ENCODE measurements at places on chromosomes 3 and 15. TPM values are rescaled to one million over a fixed set of nuclear protein-coding genes. Genes with fewer than 3 reads are reported as not detected.
A peak's percentile ranks its signal among the peaks of the same experiment; 100 is the strongest.

DNA sequence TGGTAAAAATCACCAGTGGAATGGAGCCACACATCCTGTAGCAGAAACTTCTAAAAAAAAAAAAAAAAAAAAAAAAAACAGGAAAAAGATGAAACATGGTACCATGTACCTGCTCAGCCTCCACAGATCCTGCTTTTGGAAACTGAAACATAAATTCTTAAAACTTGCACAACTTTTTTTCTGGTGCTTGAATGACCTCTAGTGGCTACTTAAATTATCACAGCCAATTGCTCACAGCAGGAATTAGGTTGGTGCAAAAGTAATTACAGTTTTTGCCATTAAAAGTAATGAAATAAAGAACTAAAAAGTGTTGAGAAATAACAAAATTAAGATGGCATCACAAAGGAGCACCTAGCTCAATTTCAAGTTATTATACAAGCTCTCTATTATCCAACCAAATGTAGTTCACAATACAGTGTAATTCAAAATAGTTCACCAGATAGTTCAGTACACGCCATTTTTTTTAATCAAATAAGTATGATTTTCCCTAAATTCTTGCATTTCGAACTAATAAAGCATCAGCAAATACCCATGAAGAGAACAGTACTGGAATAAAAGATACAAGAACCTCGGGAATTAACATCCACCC is 80.6 kb downstream of the ULK4 start:
- H3K27me3 ChIP-seq, result no peaks in the 10 kb centered on the region
- no peaks in the 10 kb centered on the region for H3K4me1 ChIP-seq
- no peak overlapping the region for H3K4me3 ChIP-seq

The U2SURP gene
- 54.3 TPM for total RNA-seq

GRCh38 chr3:57675530-57675929 is 17.3 kb downstream of the DENND6A start:
- H3K4me1 ChIP-seq, result peaks cover 40% of the 10 kb centered on the region
- DNase-seq, result no peak
- H3K36me3 ChIP-seq, result peaks cover 13% of the 10 kb centered on the region
- no peak overlapping the region for H3K27ac ChIP-seq

The GOLGA6L7 gene
- not detected for total RNA-seq

GRCh38 chr3:185930393-185931107 is 7.3 kb downstream of the TRA2B start:
- DNase-seq, result no peak
- peaks cover 24% of the 10 kb centered on the region for H3K36me3 ChIP-seq
- no peak overlapping the region for H3K27ac ChIP-seq
- H3K27me3 ChIP-seq, result no peaks in the 10 kb centered on the region
- peak overlapping the region; percentile 2 for H3K4me3 ChIP-seq

GRCh38 chr3:184029443-184029842 is 2.1 kb upstream of the HTR3D start:
- no peaks in the 10 kb centered on the region for H3K27me3 ChIP-seq
- no peaks in the 10 kb centered on the region for H3K4me1 ChIP-seq
- no peaks in the 10 kb centered on the region for H3K36me3 ChIP-seq
- no peak for DNase-seq

- no peak overlapping the region for H3K27ac ChIP-seq
- H3K27me3 ChIP-seq, result no peaks in the 10 kb centered on the region
- no peak overlapping the region for H3K4me3 ChIP-seq
- no peaks in the 10 kb centered on the region for H3K4me1 ChIP-seq
- DNase-seq, result no peak
Measured at GRCh38 chr3:136671921-136672320, 80.3 kb downstream of the STAG1 start.

GRCh38 chr15:27685644-27686043 is 413.5 kb downstream of the OCA2 start:
- H3K36me3 ChIP-seq, result no peaks in the 10 kb centered on the region
- H3K27me3 ChIP-seq, result no peaks in the 10 kb centered on the region
- DNase-seq, result no peak
- no peaks in the 10 kb centered on the region for H3K4me1 ChIP-seq
- H3K27ac ChIP-seq, result no peak overlapping the region

- no peak overlapping the region for H3K4me3 ChIP-seq
- no peak overlapping the region for H3K27ac ChIP-seq
- H3K36me3 ChIP-seq, result peaks cover 5% of the 10 kb centered on the region
- no peak for DNase-seq
Measured at GRCh38 chr15:81012588-81012987, 11.9 kb downstream of the TLNRD1 start.

- H3K27ac ChIP-seq, result no peak overlapping the region
- H3K4me3 ChIP-seq, result no peak overlapping the region
- peaks cover 14% of the 10 kb centered on the region for H3K4me1 ChIP-seq
- H3K27me3 ChIP-seq, result peaks cover 6% of the 10 kb centered on the region
- DNase-seq, result no peak
Measured at GRCh38 chr3:171452328-171452727, 7.9 kb downstream of the TNIK start.

The SAMD7 gene
- not detected for total RNA-seq

The TYRO3 gene
- total RNA-seq, result 11.2 TPM

The GP9 gene
- not detected for total RNA-seq

- H3K4me3 ChIP-seq, result peak overlapping the region; percentile 27
- DNase-seq, result peak; percentile 62
- no peaks in the 10 kb centered on the region for H3K27me3 ChIP-seq
- no peaks in the 10 kb centered on the region for H3K36me3 ChIP-seq
- H3K4me1 ChIP-seq, result peaks cover 25% of the 10 kb centered on the region
Measured at GRCh38 chr15:72155003-72155621, 36.9 kb downstream of the SENP8 start.

DNA sequence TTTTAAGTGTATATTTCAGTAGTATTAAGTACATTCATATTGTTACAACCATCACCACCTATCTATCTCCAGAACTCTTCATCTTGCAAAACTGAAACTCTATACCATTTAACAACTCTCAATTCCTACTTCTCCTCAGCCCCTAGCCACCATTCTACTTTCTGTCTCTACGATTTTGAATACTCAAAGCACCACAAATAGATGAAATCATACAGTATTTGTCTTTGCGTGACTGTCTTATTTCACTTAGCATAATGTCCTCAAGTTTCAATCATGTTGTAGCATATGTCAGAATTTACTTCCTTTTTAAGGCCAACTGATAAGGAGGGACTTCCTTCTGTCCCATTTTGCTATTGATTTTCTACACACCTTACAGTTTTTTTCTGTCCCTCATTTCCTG is 593.3 kb downstream of the FHIT start:
- H3K4me1 ChIP-seq, result no peaks in the 10 kb centered on the region
- no peak overlapping the region for H3K4me3 ChIP-seq
- no peaks in the 10 kb centered on the region for H3K36me3 ChIP-seq
- no peak for DNase-seq

GRCh38 chr3:170605490-170605889 is 19.6 kb upstream of the SLC7A14 start:
- DNase-seq, result no peak
- H3K27me3 ChIP-seq, result no peaks in the 10 kb centered on the region
- H3K4me3 ChIP-seq, result no peak overlapping the region
- H3K27ac ChIP-seq, result no peak overlapping the region

DNA sequence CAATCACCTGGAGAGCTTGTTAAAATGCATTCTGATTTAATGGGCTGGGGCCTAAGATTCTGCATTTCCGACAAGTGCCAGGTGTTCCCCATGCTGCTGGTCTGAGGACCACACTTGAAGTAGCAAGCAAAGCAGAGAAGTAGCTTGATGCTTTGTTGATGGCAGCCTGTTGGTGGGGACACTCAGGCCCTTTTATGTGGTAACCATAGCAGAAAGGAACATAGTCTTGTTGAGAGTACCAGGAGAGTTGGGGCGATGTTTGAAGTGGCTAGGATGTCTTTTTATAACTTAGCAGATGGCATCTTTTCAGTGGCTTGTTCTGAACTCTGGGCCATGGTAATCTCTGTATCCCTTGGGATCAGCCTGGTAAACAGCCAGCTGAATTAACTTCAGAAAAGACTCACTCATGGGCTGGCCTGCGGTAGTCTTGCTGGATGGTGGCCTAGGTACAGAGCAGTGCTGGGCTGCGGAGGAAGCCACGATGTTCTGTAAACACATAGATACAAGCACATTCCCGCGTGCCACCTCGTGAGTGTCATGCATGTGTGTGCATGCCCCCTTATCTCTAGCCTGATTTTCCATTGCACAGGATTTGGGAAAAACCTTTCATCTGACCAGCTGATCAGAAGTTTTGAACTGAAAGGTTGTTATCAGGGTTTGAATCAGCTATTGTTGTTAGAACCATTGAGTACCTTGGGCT is 292.4 kb upstream of the LRRFIP2 start:
- H3K4me3 ChIP-seq, result no peak overlapping the region
- peaks cover 6% of the 10 kb centered on the region for H3K36me3 ChIP-seq
- no peak overlapping the region for H3K27ac ChIP-seq
- DNase-seq, result no peak
- H3K4me1 ChIP-seq, result no peaks in the 10 kb centered on the region

GRCh38 chr3:159654183-159655134 is 334.2 kb upstream of the IL12A start:
- no peak overlapping the region for H3K27ac ChIP-seq
- H3K27me3 ChIP-seq, result no peaks in the 10 kb centered on the region
- H3K4me1 ChIP-seq, result no peaks in the 10 kb centered on the region
- no peaks in the 10 kb centered on the region for H3K36me3 ChIP-seq

- H3K4me1 ChIP-seq, result no peaks in the 10 kb centered on the region
- H3K36me3 ChIP-seq, result no peaks in the 10 kb centered on the region
- no peak overlapping the region for H3K4me3 ChIP-seq
- no peak for DNase-seq
- H3K27ac ChIP-seq, result peak overlapping the region; percentile 23
Measured at GRCh38 chr3:188584162-188584529, 430.2 kb downstream of the LPP start.

DNA sequence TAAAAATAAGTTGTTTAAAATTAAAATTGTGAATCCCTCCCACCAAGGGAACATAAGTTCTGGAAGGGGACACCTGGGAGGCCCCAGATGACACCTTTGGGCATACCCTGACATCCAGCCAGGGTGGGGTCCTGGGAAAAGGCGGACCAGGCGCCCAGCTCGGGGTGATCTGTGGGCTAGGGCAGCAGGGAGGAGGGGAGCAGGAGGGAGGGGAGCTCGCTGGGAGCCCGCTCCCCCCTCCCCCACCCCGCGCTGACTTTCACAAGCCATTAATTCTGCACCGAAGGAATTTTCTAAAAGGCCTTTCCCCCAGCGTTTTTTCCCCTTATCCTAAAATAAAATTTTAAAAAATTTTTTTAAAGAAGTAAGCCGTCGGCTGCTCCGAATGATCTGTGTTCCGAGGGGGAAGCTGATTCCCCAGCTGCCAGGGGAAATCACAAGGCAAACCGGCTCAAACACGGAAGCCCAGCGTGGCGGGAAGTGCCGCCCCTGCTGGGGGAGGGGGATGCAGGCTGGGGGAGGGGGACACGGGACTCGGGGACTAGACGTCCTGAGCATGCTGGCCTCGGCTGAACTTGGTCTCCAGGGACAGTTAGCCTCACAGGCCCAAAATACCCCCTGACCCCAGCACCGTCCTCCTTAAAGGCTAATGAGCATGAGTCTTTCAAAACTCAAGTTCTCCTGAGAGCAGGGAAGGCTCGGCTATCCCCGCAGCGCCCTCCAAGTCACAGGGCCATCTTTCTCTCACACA is 13.9 kb downstream of the PLXND1 start:
- H3K36me3 ChIP-seq, result no peaks in the 10 kb centered on the region
- no peaks in the 10 kb centered on the region for H3K27me3 ChIP-seq
- peak; percentile 83 for DNase-seq
- peak overlapping the region; percentile 91 for H3K27ac ChIP-seq
- peaks cover 90% of the 10 kb centered on the region for H3K4me1 ChIP-seq

- no peaks in the 10 kb centered on the region for H3K27me3 ChIP-seq
- no peaks in the 10 kb centered on the region for H3K4me1 ChIP-seq
- H3K36me3 ChIP-seq, result no peaks in the 10 kb centered on the region
- no peak overlapping the region for H3K27ac ChIP-seq
- no peak overlapping the region for H3K4me3 ChIP-seq
- DNase-seq, result no peak
Measured at GRCh38 chr3:19155375-19155774, 7.1 kb downstream of the KCNH8 start.

The CLDND1 gene
- total RNA-seq, result 83.7 TPM

GRCh38 chr3:153956613-153957012 is 164.6 kb upstream of the ARHGEF26 start:
- DNase-seq, result no peak

GRCh38 chr3:14514323-14514720 is 25.8 kb downstream of the GRIP2 start:
- no peak overlapping the region for H3K27ac ChIP-seq
- H3K36me3 ChIP-seq, result no peaks in the 10 kb centered on the region
- no peaks in the 10 kb centered on the region for H3K27me3 ChIP-seq
- DNase-seq, result no peak
- H3K4me1 ChIP-seq, result no peaks in the 10 kb centered on the region
- H3K4me3 ChIP-seq, result no peak overlapping the region

The MYNN gene
- total RNA-seq, result 13.1 TPM

GRCh38 chr3:108055931-108056330 is 34.9 kb downstream of the CD47 start:
- no peak overlapping the region for H3K27ac ChIP-seq
- no peak overlapping the region for H3K4me3 ChIP-seq
- no peak for DNase-seq
- peaks cover 7% of the 10 kb centered on the region for H3K4me1 ChIP-seq
- peaks cover 87% of the 10 kb centered on the region for H3K36me3 ChIP-seq

The TMIE gene
- total RNA-seq, result not detected

- H3K36me3 ChIP-seq, result no peaks in the 10 kb centered on the region
- H3K4me1 ChIP-seq, result no peaks in the 10 kb centered on the region
- no peak overlapping the region for H3K27ac ChIP-seq
- no peak for DNase-seq
Measured at GRCh38 chr3:155158346-155159037, 78.4 kb downstream of the MME start.

- no peak for DNase-seq
- no peak overlapping the region for H3K4me3 ChIP-seq
- peaks cover 5% of the 10 kb centered on the region for H3K4me1 ChIP-seq
- H3K27me3 ChIP-seq, result peaks cover 5% of the 10 kb centered on the region
- no peaks in the 10 kb centered on the region for H3K36me3 ChIP-seq
Measured at GRCh38 chr3:186352369-186352768, 9.7 kb downstream of the DGKG start.

The C2CD4A gene
- total RNA-seq, result 0.44 TPM

The SLC22A14 gene
- total RNA-seq, result 0.18 TPM

DNA sequence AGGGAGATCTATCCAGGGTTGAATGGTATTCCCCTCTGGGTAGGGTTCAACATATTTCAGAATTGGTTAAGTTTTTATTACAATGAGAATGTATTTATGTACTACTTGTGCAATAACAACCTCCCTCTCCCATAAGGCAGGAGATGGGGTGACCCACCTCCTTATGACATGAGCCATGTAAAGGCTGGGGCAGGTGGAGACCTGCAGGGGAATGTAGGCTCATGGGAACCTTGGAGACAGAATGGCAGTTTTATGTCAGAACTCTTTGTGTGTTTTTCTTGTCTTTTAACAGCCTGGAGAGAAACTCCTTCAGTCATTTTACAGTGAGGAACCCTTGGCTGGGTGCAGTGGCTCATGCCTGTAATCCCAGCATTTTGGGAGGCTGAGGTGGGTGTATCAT is 24.6 kb upstream of the INSYN1 start:
- H3K27me3 ChIP-seq, result no peaks in the 10 kb centered on the region
- no peaks in the 10 kb centered on the region for H3K4me1 ChIP-seq
- no peak overlapping the region for H3K27ac ChIP-seq
- H3K36me3 ChIP-seq, result no peaks in the 10 kb centered on the region
- H3K4me3 ChIP-seq, result no peak overlapping the region
- no peak for DNase-seq
